ENCODE measurements at places on chromosomes 11 and 22.

DNA sequence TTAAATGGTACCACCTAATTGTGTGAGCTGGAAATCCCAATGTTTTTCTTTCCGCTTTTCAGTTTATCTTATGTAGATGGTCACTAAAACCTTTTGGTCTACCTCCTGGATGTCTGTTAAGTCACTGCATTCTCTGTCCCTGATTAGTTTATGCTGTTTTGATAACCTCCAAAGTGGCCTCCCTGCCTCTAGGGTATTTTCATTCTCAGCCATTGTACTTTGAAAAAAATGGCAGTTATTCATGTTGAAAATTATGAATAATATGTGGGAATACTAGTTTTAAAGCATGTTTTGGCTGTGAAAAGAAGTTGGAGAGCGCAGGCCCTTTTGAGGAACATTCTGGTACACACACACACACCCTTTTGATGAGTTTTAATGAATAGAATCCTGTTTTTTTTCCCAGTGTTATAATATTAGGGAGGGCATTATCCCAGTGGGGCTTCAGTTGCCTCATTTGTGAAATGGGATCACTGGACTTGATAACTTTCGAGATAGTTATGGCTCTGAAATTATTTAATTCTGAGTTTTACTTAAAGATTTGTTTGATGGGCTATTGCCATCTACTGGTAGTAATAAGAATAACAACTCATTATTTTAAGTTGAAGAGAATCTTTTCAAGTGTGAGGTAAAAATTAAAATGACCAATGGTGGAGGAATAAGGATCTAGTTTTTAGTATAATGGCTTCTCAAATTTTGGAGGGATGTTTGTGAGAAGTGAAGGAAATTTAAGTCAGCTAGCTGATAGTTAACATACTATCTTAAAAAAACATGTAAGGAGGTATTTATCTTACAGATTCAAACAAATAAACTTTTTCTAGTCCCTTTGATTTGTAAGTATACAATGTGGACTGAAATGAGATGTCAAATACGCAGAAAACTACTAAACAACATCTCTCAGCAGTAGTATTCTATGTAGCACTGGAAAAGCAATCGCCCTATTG, 3.9 kb downstream of the FDX1 start:
- peak; percentile 17 for DNase-seq

GRCh38 chr11:18063125-18063524, 17.1 kb upstream of the TPH1 start:
- DNase-seq = no peak

DNA sequence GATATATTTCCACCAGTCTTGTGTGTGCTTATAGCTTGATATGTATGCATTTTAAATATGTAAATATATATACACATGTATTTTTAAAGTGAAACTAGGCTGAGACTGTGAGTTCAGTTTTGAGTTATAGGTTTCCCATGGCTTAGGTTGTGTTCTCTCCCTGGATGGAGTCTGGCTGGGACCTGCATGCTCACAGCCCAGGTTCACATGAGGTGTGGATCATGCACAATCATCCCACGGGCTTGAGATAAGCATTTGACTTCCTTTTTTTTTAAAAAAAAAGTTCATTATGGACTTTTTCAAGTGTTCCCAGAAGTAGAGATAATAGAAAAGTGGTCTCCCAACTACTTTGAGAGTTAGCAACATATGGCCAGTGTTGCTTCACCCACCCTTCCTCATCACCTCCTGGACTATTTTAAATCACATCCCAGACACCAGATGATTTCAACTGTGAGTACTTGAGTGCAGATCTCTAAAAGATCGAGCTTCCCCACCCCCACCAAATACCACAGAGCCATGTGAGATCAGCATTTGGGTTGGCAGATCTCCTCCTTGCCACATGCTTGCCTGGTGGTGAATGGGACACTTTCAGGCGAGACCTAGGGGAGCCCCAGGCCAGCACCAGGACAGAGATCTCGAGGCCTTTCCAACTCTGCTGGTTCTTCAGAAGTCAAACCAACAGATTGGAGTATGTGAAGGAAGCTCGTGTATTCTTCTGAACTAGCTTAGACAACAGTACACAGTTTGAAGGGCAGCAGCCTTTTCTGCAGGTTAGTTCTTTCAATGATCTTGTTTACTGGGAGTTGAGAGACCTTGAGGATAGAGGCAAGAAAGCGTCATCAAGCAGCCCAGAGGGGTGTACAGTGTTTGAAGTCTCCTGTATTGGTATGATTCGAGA, 15.9 kb downstream of the MED15 start:
- DNase-seq = peak; percentile 43

- DNase-seq = no peak
Observed at GRCh38 chr11:10618490-10618889, 50.0 kb upstream of the LYVE1 start.

GRCh38 chr11:38274031-38274430, 1676.0 kb upstream of the RAG2 start:
- no peak for DNase-seq

DNA sequence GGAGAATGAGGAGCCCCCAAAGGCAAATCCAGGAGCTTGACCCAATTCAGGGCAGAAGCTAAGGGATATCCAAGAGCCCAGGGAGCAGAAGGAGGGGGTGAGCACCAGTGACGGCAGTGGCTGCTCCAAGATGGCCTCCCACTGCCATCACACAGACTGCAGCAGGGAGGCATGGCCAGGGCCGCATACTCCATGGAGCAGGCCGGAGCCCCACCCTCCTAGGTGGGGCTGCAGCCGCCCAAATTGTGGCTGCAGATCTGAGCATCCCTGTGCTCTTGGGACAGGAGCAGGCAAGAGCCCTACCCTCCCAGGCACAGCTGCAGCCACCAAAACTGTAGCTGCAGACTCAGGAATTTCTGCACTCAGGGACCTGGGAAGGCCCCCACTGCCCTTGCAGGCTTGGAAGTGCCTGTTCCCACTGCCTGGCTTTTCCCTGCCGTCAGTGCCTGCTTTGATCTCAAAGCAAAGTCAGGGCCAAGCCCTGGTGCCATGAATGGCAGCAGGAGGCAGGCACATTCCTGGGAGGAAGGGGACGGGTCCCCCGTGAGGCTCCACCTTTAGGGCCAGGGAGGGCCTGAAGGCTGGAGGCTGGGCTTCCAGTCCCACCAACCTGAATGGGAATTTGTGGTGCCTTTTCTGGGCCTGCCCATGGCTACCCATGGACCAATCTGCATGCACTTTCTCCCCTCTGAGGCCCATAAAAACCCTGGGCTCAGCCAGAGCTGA, 10.3 kb upstream of the WNT7B start:
- no peak for DNase-seq

GRCh38 chr11:66391322-66391721, 19.8 kb upstream of the SLC29A2 start:
- no peak for DNase-seq

- DNase-seq = no peak
Observed at GRCh38 chr11:68990995-68991780, 10.4 kb upstream of the MRGPRD start.

- no peak for DNase-seq
Observed at GRCh38 chr11:129426038-129426437, 50.4 kb downstream of the BARX2 start.

DNA sequence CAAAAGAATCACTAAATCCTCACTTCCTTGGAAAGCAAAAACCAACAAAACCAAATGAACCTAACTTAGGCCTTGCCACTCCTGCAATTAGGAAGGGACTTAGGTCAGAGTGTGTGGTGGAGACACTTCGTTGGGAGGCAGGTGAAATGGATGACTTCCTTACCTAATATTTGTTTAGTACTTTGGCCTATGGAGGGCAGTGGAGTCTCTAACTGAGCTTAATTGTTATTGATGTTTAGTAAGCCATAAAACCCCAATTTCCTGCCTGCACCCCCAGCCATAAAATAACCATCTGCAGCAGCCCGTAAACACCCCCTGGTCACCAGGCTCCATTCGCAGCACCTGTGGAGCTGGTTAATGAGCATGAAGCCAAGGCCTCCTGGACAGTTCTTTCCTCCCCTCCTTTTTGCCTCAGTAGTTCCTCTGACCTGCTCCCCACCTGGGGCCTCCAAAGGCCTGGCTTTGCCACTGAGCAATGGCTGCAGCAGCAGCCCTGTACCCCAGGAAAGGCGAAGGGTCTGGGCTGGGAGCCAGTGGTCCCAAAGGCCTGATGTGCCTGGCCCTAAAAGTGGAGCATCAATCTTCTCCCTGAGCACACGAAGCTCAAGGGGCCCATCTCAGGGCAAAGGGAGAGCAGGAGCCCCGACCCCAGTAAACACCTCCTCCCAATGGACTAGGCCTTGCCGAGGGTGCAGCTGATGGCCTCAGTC, 15.6 kb upstream of the SYT13 start:
- no peak for DNase-seq

- no peak for DNase-seq
Observed at GRCh38 chr11:69234740-69235710, 58.9 kb upstream of the MYEOV start.

- DNase-seq = no peak
Observed at GRCh38 chr11:26084313-26084712, 247.6 kb upstream of the ANO3 start.

Data from MV-4-11 (cell line).